Activated T-helper 1 cell treated with Interleukin-2 at 50 U/mL for 16 hours (primary cell): ENCODE measurements at places on chromosomes 3 and 15.

DNA sequence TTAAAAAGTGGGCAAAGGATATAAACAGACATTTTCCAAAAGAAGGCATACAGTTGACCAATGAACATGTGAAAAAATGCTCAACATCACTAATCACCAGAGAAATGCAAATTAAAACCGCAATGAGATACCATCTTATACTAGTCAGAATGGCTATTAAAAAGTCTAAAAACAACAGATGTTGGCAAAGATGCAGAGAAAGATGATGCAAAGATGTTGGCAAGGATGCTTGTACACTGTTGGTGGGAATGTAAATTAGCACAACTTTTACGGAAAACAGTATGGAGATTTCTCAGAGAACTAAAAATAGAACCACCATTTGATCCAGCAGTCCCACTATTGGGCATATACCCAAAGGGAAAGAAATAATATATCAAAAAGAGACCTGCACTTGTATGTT lies 53.5 kb downstream of the TLNRD1 start:
- no peak for DNase-seq

GRCh38 chr3:5292512-5292911 lies 105.0 kb downstream of the EDEM1 start:
- DNase-seq: no peak

GRCh38 chr3:143001034-143001368 lies 369 bp upstream of the U2SURP start:
- DNase-seq: no peak

GRCh38 chr3:152281133-152281713 lies 12.5 kb downstream of the MBNL1 start:
- DNase-seq: no peak

DNA sequence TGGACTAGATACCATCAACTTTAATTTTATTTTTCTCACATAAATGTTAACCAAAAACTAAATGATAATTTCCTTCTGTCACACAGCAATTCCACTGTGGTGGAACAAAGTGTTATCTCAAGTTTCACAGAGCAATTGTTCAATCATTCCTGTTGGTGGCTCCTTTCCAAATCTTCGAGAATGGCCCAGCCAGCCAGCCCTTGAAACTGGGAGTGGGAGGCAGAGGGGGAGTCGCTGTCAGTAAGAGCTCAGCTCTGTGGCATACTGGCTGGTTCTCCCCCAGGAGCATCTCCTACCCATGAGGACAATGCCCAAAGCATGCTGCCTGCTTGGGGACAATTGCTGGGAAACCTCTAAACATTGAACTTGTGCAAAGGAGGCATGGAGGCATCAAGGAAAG lies 47.7 kb downstream of the MECOM start:
- DNase-seq: no peak
